ENCODE measurements at places on chromosomes 2 and 18.

DNA sequence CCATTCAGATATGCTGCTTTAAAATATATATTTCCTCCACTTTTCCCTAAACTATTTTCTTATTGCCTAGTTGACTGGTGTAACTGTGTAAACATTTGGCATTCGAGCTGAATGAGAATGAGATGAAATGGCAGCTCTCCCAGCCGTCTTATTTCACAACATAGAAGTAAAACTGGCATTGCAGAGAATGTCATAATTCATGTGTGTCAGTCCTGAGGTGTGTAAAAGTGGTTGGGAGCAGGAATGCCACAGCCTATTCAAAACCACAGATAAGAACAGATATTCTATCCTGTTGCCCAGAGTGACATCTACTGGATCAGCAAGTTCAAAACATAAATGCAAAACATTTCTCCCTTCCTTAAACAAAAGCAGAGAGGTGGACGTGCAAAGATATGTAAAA is 565.5 kb upstream of the CHAC2 start:
- DNase-seq = no peak

- no peak for DNase-seq
Observed at GRCh38 chr18:76054156-76054555, 440.9 kb downstream of the ZNF516 start.

DNA sequence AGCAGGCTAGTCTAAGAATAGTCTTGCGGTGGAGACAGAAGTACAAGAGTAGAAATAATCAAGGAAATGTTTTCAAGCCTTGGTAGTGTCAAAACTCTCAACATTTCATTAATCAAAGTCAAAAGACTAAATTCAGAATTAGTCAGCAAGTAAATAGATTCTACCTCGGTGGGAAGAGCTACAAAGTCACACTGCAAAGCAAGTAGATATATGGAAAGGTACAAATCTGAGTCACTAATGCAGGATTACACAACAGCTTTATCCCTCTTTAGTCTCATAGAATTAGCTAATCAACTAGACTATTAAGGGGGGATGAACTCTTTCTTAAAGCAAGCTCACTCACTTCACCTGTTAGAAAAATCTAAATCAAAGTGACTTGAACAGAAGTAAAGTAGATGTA is 568.7 kb upstream of the CNTNAP5 start:
- no peak for DNase-seq

DNA sequence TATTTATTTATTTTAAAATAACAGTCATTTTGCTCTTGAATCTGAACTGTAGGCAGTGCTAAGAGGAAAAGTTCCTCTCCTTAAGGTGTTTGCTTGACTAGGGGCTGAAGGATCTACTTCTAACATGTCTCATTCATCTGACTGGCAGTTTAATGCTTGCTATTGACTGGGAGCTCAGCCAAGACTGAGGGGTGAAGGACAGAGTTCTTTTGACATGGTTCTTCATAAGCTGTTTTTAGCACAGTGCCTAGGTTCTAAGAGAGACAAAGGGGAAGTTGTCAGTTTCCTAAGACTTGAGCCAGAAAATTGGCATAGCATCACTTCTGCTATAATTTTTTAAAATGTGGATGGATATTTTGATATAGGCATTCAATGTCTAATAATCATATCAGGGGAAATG is 73.0 kb downstream of the COMMD1 start:
- DNase-seq = no peak

GRCh38 chr2:230441227-230441897 is 25.4 kb downstream of the SP100 start:
- peak; percentile 61 for DNase-seq

DNA sequence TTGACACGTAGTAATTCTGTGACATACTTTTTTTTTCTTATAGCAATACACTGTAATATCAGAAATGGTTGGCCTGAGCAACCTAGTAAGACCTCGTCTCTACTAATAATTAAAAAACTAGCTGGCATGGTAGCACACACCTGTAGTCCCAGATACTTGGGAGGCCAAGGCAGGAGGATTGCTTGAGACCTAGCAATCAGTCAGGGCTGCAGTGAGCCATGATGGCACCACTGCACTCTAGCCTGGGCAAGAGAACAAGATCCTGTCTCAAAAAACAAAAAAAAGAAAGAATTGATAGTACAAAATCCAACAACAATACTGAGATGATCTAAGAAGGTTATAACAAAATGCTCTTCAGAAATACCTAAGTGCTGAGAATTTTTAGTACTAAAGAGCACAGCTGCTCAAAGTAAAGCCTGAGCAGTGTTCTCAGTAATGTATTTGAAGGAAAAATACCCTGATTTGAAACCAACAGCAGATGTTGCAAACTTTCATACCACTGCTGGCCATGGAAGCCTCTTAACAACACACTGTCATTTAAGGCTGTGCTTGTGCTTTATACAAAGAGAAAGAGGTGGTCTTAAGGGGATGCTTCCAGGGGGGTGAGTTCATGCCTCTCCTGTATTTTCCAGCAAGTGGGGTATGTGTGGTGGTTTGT is 132.6 kb upstream of the CDCA7 start:
- DNase-seq = no peak

- no peak for DNase-seq
Observed at GRCh38 chr2:238376884-238377391, 49.8 kb upstream of the ASB1 start.

DNA sequence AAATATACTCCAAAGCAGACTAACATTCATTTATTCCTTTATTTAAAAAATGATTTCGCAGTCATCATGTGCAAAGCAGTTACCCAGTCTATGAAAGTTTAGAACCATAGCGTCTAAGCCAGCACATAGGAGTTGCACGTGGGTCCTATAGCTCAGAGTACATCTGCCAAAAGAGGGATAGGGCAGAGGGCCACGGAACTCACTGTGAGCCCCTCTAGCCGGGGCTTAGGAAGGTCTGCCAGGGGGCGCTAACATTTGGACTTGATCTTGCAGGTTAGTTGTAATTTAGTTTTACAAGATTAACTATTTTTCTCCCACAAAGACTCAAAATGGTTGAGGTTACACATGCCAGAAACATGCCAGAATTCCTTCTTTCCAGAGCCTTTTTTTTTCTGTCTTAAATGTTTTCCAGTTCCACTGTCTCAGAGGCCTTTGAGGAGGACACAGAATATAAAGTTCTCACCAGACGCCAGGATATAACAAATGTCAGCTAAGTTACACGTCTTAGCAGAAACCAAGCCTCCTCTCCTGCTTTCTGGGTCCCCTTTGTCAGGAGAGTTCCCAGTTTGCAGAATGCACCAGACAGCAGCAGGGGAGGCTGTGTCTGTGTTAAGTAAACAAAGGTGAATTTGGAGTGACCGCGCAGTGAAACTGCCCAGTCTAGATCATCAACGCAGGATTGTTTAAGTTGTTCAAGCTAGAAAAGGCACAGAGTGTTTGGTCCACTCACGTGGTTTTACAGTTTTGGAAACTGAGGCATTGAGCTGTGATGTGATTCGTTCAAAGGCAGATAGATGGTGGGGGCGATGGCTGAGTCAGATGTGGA is 292.0 kb downstream of the PRKCE start:
- no peak for DNase-seq

Measured in T-helper 2 cell treated with Interferon-gamma antibody and Interleukin-4, amounts not matched to agents 5 μg/mL and 100 μg/mL, for 36 hours (primary cell).